K562 (cell line): ENCODE measurements at places on chromosomes 5 and 9. TPM values are rescaled to one million over a fixed set of nuclear protein-coding genes. Genes with fewer than 3 reads are reported as not detected.

The BTNL8 gene
- total RNA-seq: 0.13 TPM in 1 of 2 replicates, not detected in the other

GRCh38 chr9:124222109-124222508 lies 35.6 kb upstream of the NEK6 start:
- H3K27me3 ChIP-seq: peaks cover 49% of the 10 kb centered on the region
- H3K4me3 ChIP-seq: no peak overlapping the region
- no peak for DNase-seq
- no peak overlapping the region for H3K27ac ChIP-seq

- no peak for DNase-seq
- H3K27me3 ChIP-seq: no peaks in the 10 kb centered on the region
- no peak overlapping the region for H3K27ac ChIP-seq
- no peaks in the 10 kb centered on the region for H3K36me3 ChIP-seq
- H3K4me3 ChIP-seq: no peak overlapping the region
- peaks cover 33% of the 10 kb centered on the region for H3K4me1 ChIP-seq
Observed at GRCh38 chr9:129285382-129285781, 107.3 kb upstream of the IER5L start.

GRCh38 chr9:96253059-96253696 lies 48.8 kb downstream of the HSD17B3 start:
- no peaks in the 10 kb centered on the region for H3K27me3 ChIP-seq
- DNase-seq: peak; percentile 53
- peaks cover 13% of the 10 kb centered on the region; the same call in 2 of the 3 replicates for H3K4me1 ChIP-seq

- no peaks in the 10 kb centered on the region for H3K36me3 ChIP-seq
- DNase-seq: no peak
- no peaks in the 10 kb centered on the region for H3K27me3 ChIP-seq
- no peak overlapping the region for H3K27ac ChIP-seq
- peaks cover 7% of the 10 kb centered on the region for H3K4me1 ChIP-seq
- no peak overlapping the region for H3K4me3 ChIP-seq
Observed at GRCh38 chr5:132684922-132685720, 11.3 kb downstream of the IL4 start.
